ENCODE measurements at places on chromosomes 16 and 17. TPM values are rescaled to one million over a fixed set of nuclear protein-coding genes. Genes with fewer than 3 reads are reported as not detected.

Gene LRRC37A
- total RNA-seq = 1.1 TPM

Gene TRPV2
- 11.2 TPM for total RNA-seq

Gene PTGES3L
- total RNA-seq = 51.0 TPM

Gene OR1A1
- not detected for total RNA-seq

Gene TNRC6A
- 34.8 TPM for total RNA-seq

DNA sequence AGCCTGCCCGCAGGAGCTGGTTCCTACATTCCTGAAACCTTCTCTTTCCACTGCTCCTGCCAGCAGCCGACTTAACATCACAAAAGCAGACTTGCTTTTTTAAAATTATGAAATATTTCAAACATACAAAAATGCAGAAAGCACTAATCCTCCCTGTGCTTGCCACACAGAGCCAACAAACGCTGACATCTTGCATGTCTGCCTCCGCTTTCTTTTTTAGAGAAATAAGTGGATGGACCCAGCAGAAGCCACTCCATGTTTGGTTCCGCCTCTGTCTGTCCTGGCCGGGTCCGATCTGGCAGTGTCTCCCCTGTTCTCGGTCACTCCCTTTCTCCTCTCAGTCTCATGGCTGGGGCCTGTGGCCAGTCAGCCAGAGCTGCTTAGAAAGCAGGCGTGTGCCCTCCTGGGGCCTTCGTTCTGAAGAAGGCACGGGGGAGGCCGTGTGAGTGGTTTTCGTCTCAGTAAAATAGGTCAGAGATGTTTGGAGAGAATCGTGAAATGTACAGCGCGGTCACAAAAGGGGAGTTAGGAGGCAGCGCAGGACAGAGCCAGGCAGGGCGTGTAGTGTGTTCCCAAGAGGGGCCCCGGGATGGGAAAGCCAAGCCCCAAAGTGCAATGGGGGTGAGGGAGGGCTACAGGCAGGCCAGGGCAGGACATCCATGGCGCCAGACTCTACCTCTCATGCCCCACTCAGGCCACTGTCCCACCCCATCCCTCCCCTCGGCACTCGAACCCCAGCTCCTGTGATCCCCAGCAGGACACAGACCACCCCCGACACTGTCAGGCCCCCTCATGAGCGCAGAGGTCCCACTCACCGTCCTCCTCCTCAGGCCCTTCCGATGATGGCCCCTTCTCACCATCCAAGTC lies 23.2 kb downstream of the MXRA7 start:
- peak; percentile 87 for DNase-seq

DNA sequence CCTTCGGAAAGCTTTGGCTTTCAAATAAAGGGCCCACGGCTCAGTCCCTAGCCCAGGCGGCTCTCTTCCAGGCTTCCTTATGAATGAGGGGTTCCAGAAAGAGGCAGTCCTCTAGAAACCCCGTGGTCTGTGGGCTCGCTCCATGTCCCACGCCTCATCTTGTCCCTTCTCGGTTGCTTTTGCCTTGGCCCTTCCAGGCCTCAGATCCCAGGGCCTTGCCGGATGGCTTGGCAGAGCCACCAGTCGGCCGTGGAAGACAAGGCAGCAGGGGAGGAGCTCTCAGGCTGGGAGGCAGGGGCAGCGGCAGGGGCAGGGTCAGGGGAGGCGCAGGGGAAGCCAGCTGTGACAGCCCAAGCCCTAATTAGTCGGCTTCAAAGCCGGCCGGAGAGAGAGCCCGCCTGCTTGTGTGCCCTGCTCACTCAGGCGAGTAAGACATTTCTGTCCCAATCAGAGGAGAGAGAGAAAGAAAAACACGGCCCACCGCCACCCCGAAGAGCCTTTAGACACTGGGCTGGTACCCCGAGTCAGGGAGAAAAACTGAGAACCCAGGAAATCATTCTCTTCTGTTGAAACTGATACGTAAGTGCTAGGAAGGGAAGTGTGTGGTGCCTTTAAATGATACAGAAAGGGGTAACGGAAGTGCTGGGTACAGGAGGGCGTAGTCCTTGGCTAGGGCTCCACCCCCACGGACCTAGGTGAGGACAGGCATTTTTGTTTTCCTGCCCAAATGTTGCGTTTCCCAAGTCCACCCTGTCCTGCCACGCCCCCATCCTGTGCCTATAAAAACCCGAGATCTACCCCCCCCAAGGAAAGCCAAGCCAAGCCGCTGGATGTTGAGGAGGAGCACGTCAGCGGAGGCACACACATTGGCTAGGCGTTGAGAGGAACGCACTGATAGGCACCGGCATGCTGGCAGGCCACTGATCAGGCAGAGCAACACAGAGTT lies 27.8 kb upstream of the MEIOC start:
- DNase-seq = peak; percentile 76

- no peak for DNase-seq
Measured at GRCh38 chr16:59330019-59330670, 596.0 kb upstream of the GOT2 start.

DNA sequence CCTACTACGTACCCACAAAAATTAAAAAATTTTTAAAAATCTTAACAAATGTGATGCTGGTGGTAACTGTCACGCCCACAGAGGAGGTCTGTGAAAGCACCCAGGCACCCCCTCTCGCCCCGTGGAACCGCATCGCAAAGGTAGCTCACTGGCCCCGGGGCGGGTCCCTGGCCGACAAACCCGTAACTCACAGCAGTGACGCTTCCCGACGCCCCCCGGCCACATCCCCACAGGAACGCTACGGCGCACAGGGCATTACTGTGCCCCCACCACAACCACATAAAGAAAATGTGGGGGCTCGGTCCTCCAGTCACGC lies 366 bp downstream of the ANKS3 start:
- no peak for DNase-seq

GRCh38 chr17:83122834-83123233 lies 43.4 kb downstream of the METRNL start:
- DNase-seq = peak; percentile 48

- no peak for DNase-seq
Measured at GRCh38 chr17:48543107-48543853, 1.6 kb downstream of the HOXB2 start.

GRCh38 chr17:76481071-76481655 lies 13.8 kb downstream of the AANAT start:
- DNase-seq = peak; percentile 64

GRCh38 chr16:30786115-30786935 lies 680 bp downstream of the ZNF629 start:
- DNase-seq = no peak

Measured in Right ventricle myocardium inferior (tissue), 1 donor.